ENCODE measurements at places on chromosomes 1 and 21.
A peak's percentile ranks its signal among the peaks of the same experiment; 100 is the strongest.

- DNase-seq, result no peak
These were observed 23.3 kb downstream of the KIRREL1 start for GRCh38 chr1:158016651-158017335.

- peak; percentile 5 for DNase-seq
These were observed 52.6 kb upstream of the RC3H1 start for GRCh38 chr1:174074757-174075156.

DNA sequence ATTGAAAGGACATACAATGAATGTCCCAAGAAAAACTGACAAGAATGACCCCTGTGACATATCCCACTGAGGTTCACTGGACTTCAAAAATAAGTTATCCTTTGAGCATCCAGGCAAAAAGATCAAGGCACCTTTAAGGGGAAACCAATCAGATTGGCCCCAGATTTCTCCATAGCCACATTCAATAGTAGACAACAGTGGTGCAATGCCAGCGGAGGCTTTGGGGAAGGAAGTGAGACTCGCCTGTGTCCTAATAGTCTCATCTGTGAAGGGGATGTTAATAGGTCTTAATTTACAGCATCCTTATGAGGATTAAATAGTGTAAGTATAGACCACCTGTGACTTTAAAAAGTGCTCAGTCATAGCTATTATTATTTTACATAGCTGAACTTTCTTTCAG, 21.5 kb downstream of the RPL5 start:
- DNase-seq, result no peak

GRCh38 chr1:203239526-203240305, 10.2 kb upstream of the CHIT1 start:
- DNase-seq, result peak; percentile 43

DNA sequence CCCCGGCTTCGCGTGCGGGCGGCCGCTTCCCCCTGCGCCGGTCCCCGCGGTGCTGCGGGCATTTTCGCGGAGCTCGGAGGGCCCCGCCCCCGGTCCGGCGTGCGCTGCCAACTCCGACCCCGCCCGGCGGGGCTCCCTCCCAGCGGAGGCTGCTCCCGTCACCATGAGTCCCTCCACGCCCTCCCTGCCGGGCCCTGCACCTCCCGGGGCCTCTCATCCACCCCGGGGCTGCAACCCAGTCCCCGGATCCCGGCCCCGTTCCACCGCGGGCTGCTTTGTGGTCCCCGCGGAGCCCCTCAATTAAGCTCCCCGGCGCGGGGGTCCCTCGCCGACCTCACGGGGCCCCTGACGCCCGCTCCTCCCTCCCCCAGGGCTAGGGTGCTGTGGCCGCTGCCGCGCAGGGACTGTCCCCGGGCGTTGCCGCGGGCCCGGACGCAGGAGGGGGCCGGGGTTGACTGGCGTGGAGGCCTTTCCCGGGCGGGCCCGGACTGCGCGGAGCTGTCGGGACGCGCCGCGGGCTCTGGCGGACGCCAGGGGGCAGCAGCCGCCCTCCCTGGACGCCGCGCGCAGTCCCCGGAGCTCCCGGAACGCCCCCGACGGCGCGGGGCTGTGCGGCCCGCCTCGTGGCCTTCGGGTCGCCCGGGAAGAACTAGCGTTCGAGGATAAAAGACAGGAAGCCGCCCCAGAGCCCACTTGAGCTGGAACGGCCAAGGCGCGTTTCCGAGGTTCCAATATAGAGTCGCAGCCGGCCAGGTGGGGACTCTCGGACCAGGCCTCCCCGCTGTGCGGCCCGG, 159.2 kb downstream of the RUNX1 start:
- DNase-seq, result peak; percentile 60

DNA sequence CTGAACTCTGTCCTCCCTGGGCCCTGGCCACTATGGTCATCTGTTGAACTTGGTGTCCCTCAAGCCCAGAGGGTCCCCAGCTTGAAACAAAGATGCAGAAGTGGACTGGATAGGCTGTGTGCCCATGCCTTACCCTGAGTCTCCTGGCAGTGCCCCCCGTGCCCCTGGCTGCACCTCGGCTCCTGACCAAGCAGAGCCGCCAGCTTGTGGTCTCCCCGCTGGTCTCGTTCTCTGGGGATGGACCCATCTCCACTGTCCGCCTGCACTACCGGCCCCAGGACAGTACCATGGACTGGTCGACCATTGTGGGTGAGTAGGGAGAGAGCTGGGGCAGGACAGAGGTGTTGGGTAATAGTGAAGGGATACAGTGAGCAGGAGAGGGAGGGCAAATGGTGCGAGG, 10.7 kb downstream of the TIE1 start:
- no peak for DNase-seq

DNA sequence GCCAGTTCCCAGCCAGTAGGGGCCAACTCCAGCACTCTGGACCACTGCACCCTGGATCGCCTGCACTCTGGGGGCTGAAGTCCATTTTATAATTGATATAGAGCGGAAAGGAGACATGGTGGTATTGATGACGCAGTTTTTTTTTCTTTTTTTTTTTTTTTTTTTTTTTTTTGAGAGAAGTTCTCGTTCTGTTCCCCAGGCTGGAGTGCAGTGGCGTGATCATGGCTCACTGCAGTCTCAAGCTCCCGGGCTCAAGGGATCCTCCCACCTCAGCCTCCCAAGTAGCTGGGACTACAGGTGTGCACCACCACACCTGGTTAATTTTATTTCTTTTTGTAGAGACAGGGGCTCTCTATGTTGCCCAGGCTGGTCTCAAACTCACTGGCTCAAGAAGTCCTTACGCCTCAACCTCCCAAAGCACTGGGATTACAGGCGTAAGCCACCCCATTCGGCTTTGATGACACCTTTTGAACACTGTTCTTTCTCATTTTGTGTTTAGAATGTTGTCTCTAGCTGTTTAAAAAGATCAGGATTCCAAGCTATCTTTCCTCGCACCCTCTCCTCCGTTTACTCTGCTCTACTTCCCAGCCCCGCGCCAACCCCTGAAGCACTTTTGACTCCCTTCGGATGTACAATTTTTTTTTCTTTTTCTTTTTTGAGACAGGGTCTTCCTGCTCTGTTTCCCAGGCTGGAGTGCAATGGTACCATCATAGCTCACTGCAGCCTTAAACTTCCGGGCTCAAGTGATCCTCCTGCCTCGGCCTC, 960 bp downstream of the MX2 start:
- DNase-seq, result no peak

- DNase-seq, result no peak
These were observed 4.1 kb upstream of the ACOT11 start for GRCh38 chr1:54543729-54544496.

DNA sequence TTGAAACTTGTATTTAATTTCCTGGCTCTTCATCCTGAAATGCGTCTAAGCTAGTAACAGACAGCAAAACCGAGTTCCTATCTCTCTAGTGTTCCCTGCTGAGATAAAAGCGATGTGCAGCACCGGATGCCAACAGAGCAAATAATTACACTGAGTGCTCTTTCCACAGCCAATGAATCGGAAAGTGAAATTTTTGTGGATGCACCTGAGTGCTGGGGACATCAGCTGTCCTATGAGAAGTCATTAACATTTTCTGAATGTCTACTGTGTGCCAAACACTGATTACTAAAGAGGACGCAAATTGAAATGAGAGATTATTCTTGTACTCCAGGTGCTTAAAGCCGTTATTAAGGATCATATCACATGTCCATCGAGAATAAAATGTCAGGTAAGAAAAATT, 278.0 kb downstream of the RGS7 start:
- no peak for DNase-seq

GRCh38 chr1:199313444-199313843, 674.6 kb downstream of the PTPRC start:
- DNase-seq, result no peak

GRCh38 chr1:229119161-229119560, 151.8 kb upstream of the RAB4A start:
- DNase-seq, result no peak

DNA sequence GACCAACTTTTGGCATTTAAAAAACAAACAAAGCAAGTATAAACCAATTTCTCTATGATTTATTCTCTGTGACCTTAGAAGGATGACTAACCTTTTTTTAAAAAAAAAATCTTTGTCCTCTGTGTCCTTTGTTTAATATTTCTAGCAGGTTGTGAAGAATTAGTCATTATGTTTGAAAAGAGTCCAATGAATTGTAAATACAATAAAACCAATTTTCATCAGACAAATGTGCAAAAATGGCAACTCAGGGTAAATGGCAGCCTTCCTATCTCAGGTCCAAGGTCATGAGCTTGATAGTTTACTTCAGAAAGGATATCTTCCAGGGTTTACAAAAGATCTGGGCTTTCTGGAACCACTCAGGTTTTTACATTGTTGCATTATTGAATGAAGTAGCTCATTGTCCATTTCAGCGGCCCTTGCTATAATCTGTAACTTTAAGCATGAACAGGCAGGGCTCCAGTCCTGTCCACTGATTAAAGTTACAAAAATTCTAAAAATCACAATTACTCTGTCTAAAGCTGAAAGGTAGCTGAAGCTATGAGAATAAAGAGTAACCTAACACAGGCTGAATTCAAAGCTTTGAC, 11.7 kb upstream of the MAP3K21 start:
- no peak for DNase-seq

DNA sequence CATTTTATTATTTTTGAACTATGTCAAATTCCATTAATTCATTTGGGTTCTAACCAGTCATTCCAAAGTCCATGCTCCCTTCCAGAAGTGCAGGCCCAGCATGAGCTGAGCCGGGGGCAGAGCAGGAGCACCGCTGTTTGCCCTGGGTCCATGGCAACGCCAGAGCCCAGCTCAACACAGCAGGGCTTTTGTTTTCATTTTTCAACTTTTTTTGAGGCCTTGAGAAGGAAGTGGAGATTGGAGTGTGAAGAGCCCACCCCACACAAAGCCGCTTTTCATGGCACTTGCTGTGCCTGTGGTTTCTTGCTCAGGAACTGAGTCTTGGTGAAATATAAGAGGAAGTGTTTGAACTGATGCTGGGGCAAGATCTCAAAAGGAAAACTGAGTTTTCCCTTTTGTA, 13.2 kb upstream of the PRMT2 start:
- no peak for DNase-seq

- no peak for DNase-seq
These were observed 26.3 kb downstream of the FRRS1 start for GRCh38 chr1:99740141-99740540.

GRCh38 chr1:169711469-169712308, at the start of gene SELL:
SELL (minus strand) TSS chr1:169711620; CDS start chr1:169711498, 122 bp downstream.
- DNase-seq, result no peak

DNA sequence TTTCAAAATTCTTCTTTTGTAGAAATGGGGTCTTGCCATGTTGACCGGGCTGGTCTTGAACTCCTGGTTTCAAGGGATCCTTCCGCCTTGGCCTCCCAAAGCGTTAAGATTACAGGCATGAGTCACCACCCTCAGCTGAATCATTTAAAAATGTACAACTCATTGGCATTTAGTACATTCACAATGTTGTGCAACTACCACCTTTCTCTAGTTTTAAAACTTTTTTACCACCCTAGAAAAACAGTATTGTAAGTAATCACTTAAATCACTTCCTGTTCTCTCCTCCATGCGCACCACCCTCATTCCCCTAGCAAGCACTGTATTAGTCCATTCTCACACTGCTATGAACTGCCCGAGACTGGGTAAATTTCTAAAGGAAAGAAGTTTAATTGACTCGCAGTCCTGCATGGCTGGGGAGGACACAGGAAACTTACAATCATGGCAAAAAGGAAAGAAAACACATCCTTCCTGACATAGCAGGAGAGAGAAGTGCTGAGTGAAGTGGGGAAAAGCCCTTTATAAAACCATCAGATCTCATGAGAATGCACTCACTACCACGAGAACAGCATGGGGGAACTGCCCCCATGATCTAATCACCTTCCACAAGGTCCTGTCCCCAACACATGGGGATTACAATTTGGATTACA, 14.4 kb upstream of the THEM5 start:
- DNase-seq, result no peak

GRCh38 chr1:77732090-77732489, 27.6 kb downstream of the USP33 start:
- no peak for DNase-seq

- no peak for DNase-seq
These were observed 5.1 kb downstream of the PDE9A start for GRCh38 chr21:42658320-42659105.

GRCh38 chr1:101316799-101317198, 80.0 kb downstream of the S1PR1 start:
- DNase-seq, result no peak

All from DMS79 (cell line).